Stimulated activated CD4-positive, alpha-beta T cell treated with anti-CD3 and anti-CD28 coated beads, Interleukin-4, amount 100 ng/mL, for 24 hours (primary cell): ENCODE measurements at places on chromosomes 2 and 18.

- no peak for DNase-seq
Observed at GRCh38 chr2:128386066-128386465, 67.4 kb upstream of the HS6ST1 start.

DNA sequence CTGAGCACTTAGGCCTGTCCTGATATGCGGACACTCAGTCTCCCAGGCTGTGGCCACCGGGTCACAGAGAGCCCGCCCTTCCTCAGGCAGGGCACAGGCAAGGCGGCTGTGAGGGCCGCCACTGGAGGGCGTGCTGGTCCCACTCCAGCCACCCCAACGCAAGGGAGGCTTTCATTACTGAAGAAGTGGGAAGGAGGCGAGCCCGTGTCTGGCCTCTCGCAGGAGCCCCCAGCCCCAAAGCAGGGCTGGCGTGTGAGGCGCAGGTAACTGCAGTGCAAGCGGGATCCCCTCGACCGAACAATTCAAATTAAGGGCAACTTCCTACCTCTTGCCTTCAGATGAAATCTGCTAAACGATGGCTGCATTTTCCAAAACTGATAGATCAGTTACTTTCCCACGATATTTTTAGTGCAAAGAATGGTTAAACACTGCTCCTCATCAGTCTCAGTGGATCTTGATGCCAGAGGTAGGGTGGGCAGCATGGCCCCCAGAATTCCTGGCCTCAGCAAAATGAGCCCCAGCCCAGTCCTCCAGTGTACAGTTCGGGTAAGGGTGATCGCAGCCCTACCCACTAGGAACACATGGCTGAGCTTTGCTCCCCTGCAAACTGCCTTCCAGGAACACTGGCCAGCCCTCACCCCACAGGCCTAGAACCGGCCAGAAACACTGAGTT is 97.2 kb downstream of the SEPTIN10 start:
- DNase-seq: no peak

DNA sequence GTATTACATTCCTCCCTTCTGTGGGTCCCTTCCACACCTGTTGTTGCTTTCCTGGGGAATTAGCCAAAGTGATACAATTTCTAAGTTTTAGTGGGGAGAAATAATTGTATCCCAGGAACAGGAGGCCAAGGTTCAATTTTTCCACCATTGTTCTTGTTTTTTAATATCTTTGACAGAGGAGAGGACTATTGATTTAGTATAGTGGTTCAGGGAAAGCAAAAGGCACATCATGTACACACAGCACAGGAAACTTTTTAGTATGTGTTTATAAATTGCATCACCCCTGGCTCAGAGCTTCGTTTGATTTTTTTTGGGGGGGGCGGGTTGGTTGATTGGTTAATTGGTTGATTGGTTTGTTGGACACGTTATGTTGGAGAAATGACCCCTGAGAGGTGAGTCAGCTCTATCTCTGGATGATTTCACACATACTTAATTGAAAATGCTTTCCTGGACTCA is 431.6 kb downstream of the PID1 start:
- DNase-seq: no peak

GRCh38 chr2:191892391-191892790 is 45.5 kb upstream of the CAVIN2 start:
- no peak for DNase-seq

DNA sequence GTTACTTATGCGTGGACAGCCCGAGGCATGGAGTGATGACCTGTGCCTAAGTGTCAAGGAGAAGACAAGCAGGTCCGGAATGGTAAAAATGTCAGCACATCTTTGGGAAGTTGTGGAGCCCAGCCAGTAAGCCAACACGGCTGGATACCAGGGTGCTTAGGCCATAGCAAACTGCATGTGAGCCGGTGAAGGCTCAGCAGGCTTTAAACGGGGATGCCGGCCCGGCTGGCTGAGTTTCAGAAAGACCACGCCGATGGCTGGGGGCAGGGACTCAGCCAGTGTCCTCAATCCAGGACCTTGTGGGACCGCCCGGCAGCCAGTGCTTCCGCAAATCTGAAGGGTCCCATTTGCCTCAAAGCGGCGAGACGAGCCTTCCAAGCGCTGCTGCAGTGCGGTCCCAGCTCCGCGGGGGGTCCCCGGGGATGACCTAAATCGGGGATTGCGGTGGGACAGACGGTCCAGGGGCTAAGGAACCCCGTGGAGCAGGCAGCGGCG is 946 bp upstream of the AGAP1 start:
- no peak for DNase-seq
